Inflammatory macrophage (primary cell): ENCODE measurements at places on chromosomes 12 and 14.

GRCh38 chr12:93638954-93639353 lies 38.2 kb upstream of the CRADD start:
- DNase-seq, result no peak

- no peak for DNase-seq
Observed at GRCh38 chr14:59961518-59962062, 41.6 kb downstream of the LRRC9 start.

- no peak for DNase-seq
Observed at GRCh38 chr12:12561371-12562015, 1.2 kb downstream of the DUSP16 start.

DNA sequence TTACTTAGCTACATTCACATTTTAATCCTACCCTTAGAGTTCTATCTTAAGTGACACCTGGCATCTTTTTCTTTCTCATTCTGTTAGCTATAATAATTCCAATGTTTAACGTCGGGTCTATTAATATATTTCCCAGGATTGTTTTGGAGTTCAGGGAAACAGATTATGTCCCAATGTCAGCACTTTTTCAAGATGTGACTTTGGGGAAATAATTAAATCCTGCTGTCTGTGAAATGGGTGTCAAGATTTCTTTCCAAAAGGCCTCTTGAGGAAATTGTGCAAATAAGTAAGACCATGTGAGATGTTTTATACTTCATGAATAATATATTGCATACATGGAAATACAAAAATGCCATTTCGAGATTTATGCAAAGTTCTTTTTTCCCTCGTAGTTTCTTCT lies 887.6 kb upstream of the SEL1L start:
- no peak for DNase-seq

DNA sequence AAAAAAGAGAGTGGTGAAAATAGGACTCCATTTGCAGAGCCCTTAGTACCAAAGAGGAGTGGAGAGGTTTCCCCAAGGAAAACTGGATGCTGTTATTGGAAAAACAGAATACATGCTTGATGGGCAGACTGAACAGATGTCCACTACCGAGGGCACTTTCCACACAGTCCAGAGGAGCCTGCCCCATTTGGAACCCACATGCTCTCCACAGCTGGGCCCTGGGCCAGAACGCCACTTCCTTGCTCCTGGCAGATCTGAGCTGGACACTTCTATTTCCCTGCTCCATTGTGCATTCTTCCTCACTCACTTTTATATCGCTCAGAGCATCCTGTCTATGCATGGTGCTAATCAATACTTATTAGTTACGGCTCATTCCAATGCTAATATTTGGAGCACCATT lies 249.9 kb downstream of the SLC15A4 start:
- no peak for DNase-seq

GRCh38 chr12:113755098-113755497 lies 211.0 kb downstream of the RBM19 start:
- no peak for DNase-seq

DNA sequence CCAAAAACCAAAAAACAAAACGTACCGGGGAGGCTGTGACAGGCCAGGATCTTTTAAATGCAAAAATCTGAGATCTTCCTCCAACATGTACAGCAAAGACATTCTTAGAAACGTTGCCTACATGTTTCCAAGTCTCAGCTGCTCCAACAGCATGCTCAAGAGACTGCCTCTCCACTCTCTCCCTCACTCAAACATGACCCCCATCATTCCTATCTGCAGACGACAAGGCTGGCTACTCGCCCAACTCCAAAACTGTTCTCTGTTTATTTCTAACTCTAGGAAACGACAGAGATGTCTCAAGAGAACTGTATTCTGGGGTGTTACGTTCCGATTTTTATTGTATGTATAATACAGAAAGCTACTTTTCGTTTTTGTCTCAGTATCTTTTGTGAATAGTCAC lies 57.5 kb upstream of the TMCC3 start:
- DNase-seq, result no peak

- no peak for DNase-seq
Observed at GRCh38 chr14:101551729-101552595, 9.3 kb upstream of the DIO3 start.

- DNase-seq, result no peak
Observed at GRCh38 chr14:57227083-57227482, 41.6 kb downstream of the EXOC5 start.

DNA sequence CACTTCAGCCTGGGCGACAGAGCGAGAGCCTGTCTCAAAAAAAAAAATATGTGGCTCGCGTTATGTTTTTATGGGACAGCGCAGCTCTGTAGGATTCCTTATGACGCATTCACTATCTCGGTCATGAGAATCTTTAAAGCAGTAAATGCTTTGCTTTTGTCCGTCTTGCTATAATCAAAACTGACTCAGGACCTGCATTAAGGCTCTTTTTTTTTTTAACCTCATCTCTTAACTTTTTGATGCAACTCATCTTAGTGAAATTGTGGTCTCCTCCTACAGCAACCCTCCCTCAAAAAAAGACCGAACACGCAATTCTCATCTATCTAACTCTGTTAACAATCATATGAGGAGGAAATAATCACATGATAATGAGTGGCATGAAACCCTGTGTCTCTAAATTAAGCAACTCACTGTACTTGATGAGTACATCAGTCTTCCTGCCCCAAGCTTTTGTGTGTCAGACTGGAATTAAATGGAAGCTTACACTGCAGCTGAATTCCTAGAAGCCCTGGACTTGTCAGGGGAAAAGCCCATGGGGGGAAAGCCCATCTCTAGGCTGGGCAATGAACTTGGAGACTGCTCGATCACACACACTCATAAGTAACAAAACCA lies 4.3 kb downstream of the P2RX4 start:
- peak; percentile 91 for DNase-seq

DNA sequence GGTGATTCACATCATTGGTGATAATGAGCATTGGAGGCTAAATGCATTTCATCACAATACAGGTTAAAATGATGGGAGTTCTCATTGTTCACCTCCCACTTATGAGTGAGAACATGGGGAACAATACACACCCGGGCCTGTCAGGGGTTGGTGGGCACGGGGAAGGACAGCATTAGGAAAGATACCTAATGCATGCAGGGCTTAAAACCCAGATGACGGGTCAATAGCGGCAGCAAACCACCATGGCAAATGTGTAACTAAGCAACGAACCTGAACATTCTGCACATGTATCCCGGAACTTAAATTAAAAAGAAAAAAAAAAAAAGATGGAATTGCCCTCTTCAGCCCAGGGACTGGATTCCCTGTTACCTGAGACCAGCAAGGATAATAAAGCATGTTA lies 2.3 kb upstream of the LUM start:
- no peak for DNase-seq

DNA sequence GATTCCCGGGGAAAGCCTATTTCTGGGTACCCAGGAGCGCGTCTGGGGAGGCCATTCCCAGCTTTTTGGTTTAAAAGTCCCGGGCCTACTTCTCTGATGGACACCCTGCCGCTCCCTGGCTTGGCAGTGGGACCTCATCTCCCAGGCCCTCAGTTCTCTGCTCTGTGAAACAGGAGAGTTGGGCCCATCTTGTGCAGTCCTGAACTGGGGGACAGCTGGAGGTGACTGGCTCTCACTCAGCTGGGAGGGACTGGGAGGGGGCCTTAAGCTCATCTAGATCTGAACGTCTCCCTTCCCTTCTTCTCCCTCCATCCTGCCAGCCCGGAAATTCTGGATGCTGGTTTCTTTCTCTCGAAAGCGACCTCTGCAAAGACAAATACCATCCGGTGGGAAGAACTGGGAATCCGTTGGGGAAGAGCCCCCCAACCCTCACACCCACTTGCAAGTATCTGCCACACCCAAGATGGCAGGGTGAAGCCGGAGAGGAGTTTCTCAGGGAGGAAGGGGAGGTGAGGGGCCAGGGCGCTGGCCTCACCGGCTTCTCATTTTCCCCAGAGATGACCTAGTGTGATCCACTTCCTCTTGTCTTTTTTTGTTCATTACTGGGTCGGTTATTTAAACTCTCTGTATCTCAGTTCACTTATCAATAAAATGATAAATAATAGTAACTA lies 1.4 kb downstream of the RIN3 start:
- DNase-seq, result peak; percentile 42

DNA sequence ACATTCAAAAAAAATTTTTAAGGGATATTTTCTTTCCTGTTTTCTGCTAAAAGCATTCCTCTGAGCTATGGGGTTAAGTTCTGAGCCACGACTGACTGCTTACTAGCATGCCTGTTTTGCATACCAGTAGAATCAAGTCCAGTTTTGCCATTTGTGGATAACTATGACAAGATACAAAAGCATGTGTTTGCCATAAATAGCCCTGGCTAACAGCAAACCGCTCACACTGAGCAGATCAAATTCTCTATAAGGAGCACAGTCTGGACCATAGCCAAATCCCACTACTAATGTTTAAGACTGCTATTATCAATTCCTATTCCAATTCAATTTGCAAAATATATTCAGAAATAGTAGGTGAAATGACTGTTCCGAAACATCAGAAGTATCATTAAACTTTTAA lies 3.2 kb downstream of the CFL2 start:
- DNase-seq, result no peak

- DNase-seq, result peak; percentile 19
Observed at GRCh38 chr14:100440207-100440631, 117.1 kb downstream of the SLC25A47 start.

GRCh38 chr12:26122681-26123481 lies 2.0 kb downstream of the BHLHE41 start:
- peak; percentile 80 for DNase-seq

DNA sequence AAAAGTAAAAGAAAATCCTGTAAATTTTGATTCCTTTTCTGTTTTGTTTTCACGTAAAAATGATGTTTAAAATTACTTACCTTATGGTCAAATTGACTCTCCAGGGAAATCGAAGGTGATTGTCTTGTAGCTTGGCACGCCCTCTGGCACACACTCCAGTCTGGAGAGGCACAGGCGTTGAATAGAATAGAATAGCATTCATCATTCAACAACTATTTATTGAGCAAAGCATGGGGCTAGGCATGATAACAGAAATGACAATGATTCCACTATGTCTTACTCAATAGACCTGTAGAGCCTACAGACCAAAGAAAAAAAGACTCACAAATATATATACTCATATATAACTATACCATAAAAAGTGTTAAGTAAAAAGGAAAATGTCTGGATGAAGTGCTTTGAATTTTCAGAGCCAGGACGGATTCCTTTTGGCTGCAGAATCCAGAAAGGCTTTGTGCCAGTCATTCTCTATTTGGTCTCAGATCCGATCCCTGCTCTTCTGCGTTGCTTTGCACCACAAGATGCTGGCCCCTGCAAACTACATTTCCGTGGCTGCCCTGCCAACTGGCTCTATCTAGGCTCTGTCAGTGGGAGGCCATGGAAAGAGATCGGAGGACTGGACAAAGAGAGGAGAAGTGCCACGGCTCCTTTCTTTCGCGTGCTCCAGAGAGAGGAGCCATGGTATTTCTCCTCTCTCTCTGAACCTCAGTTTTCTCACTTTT lies 231.8 kb downstream of the CRADD start:
- no peak for DNase-seq

DNA sequence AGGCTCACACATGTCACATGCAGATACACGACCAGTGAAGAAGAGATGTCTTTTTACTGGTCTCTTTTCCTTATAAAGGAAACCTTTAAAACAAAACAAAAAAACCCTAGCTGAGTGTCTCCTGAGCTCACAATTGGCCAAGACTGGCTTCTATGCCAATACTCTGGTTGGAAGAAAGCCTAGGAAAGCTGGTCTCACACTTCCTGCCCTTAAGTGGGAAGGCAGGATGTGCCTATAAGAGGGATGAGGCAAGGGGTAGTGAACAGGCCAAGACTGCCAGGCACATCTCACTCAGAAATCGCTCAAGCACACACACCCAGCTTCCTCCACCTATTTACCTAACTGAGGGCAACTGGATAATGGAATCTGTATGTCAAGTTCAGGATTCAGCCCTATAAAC lies 50.0 kb downstream of the SOCS2 start:
- no peak for DNase-seq

DNA sequence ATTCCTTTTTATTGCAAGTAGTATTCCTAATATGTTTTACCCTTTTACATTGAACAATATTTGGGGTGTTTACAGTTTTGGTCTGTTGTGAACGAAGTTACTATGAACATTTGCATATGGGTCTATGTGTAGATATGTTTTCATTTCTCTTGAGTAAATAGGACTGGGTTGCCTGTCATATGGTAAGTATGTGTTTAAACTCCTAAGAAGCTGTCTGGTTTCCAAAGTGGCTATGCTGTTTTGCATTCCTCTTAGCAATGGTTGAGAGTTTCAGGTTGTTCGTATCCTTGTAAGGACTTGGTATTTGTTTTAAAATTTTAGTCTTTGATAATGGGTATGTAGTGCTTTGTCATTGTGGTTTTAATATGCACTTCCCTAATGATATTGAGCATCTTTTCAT lies 6.3 kb downstream of the METAP2 start:
- DNase-seq, result no peak

GRCh38 chr12:67795236-67795635 lies 146.7 kb downstream of the DYRK2 start:
- DNase-seq, result no peak

DNA sequence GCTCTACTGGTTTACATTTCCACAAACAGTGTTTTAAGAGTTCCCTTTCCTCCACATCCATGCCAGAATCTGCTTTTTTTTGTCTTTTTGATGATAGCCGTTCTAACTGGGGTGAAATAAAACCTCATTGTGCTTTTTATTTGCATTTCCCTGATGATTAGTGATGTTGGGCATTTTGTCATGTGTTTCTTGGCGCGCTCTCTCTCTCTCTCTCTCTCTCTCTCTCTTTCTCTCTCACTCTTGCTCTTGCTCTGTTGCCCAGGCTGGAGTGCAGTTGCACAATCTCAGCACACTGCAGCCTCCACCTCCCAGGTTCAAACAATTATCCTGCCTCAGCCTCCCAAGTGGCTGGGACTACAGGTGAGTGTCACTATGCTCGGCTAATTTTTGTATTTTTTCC lies 9.6 kb upstream of the MIS18BP1 start:
- DNase-seq, result no peak

DNA sequence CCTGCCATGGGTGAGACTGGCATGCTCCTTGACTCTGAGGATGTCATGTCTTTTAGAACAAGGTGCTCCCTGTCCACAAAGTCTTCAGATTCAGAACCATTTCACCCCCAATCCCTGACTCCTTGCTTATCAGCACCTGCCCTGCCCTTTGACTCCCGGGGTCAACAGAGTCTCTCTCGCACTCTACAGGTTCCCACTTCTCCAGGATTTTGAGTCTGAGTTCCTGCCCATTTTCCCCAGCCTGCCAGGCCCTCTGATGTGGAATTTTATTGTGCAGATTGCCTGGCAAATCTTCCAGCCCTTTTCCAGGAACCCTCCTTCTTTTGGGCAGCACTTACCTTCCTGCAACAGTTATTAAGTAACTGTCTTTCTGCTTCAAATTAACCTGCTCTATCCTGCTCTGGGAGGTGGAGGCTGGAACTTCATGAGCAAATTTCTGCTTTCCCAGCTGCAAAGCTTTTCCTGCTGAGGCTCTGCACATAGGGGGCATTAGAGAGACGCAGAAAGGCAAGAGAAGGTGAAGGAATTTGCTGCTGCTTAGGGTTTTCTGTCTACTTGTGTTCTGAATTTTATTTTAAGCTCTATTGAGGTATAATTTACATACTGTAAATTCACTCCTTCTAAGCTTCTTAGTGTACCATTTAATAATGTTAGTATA lies 259.1 kb downstream of the PCNX1 start:
- DNase-seq, result peak; percentile 50
